ENCODE measurements at places on chromosomes 4 and X. TPM values are rescaled to one million over a fixed set of nuclear protein-coding genes. Genes with fewer than 3 reads are reported as not detected.

GRCh38 chr4:168708108-168708507, 211.3 kb downstream of the PALLD start:
- H3K4me1 ChIP-seq = peaks cover 21% of the 10 kb centered on the region
- no peaks in the 10 kb centered on the region for H3K27me3 ChIP-seq
- no peak overlapping the region for H3K27ac ChIP-seq
- no peak overlapping the region for H3K4me3 ChIP-seq

DNA sequence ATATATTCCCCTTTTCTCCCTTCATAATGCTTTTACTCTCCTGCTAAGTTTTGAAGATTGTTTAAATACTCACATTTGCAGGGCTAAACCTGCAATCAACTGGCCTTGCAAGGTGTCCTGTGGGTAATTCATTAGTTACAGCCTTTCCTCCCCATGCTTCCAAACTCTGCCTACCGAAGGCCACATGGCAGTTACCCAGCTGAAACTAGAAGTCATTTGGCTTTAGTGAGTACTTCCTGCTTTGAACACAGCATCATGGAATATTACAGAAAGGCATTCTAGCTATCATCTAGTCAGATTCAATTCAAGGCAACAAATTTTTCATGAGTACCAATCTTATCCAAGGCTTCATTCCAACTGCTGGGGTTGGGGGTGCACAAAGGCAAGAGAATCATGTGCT, 55.6 kb downstream of the SRPX start:
- no peaks in the 10 kb centered on the region for H3K4me1 ChIP-seq
- H3K36me3 ChIP-seq = peaks cover 1% of the 10 kb centered on the region
- no peak for DNase-seq
- no peak overlapping the region for H3K4me3 ChIP-seq
- H3K27ac ChIP-seq = no peak overlapping the region
- H3K27me3 ChIP-seq = no peaks in the 10 kb centered on the region

DNA sequence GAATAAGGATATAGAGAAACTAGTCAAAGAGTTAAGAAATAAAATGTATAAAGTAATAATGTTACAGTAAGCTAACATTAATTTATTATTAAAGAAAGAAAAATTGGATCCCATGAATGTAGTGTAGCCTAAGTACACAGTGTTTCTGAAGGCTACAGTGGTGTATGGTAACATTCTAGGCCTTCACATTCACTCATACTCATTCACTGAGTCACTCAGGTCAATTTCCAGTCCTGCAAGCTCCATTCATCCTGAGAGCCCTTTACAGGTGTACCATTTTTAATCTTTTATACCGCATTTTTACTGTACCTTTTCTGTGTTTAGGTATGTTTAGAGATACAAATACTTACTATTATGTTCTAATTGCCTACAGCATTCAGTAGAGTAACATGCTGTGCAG, 120.6 kb upstream of the AGA start:
- no peaks in the 10 kb centered on the region for H3K27me3 ChIP-seq
- peaks cover 2% of the 10 kb centered on the region for H3K36me3 ChIP-seq
- H3K4me1 ChIP-seq = no peaks in the 10 kb centered on the region
- DNase-seq = no peak

DNA sequence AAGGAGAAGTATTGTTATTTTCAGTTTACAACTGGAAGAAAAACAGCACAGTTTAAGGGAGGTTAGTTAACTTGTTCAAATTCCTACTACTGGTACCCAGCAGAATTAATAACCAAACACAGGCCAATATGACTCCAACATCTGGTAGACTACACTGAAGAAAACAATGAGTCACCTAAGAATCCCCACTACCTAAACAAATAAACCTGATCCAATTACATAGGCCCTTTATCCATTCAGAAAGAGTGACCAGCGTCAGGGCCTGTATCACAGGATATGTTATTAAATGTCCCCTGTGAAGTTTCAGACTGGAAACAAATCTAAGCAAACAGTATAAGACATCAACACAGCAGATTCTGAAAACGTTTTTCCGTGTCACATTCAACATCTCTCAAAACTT, 492.5 kb upstream of the INTU start:
- H3K27me3 ChIP-seq = no peaks in the 10 kb centered on the region
- H3K4me1 ChIP-seq = no peaks in the 10 kb centered on the region
- no peak overlapping the region for H3K27ac ChIP-seq
- DNase-seq = no peak
- no peak overlapping the region for H3K4me3 ChIP-seq

DNA sequence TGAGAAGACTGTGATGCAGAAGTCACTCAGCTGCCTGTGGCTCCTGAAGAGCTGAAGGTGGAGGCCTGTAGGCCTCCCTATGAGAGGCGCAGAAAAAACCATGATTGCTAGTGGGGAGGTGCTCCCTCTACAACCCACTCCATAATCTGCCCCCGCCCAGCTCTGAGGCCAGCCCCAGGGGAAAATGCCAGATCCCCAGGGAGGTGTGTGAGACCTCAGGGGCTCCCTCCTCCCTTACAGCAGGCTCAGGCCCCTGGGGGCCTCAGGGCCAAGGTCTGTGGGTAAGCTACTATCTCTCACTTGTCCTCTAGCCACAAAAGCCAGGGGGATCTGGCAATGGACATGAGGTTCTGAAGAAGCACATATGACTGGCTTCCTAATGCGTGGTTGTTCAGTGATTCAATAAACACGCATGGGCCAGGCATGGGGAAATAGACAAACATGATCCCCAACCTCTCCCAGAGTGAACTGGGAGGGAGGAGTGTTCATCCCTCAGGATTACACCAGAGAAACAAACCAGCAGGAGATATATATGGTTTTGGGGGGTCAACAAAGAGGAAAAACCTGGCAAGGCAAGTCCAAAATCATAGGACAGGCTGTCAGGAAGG, 51.0 kb upstream of the MTM1 start:
- H3K36me3 ChIP-seq = no peaks in the 10 kb centered on the region
- no peak overlapping the region for H3K4me3 ChIP-seq
- H3K27me3 ChIP-seq = peaks cover 9% of the 10 kb centered on the region
- H3K27ac ChIP-seq = no peak overlapping the region

GRCh38 chr4:13126976-13127910, 356.9 kb downstream of the RAB28 start:
- H3K4me3 ChIP-seq = no peak overlapping the region
- H3K27me3 ChIP-seq = no peaks in the 10 kb centered on the region
- DNase-seq = no peak
- no peak overlapping the region for H3K27ac ChIP-seq

GRCh38 chrX:23228454-23228853, 106.2 kb upstream of the PTCHD1 start:
- H3K27me3 ChIP-seq = no peaks in the 10 kb centered on the region
- H3K36me3 ChIP-seq = no peaks in the 10 kb centered on the region
- no peak for DNase-seq
- H3K4me1 ChIP-seq = peaks cover 12% of the 10 kb centered on the region
- peak overlapping the region; percentile 2 for H3K27ac ChIP-seq
- no peak overlapping the region for H3K4me3 ChIP-seq

GRCh38 chr4:184950117-184950830, 68.0 kb upstream of the HELT start:
- H3K36me3 ChIP-seq = no peaks in the 10 kb centered on the region
- no peak overlapping the region for H3K4me3 ChIP-seq

Gene IGFBP7
- total RNA-seq = 114 TPM

GRCh38 chr4:184889666-184890335, 64.0 kb upstream of the ACSL1 start:
- H3K27ac ChIP-seq = no peak overlapping the region
- H3K4me1 ChIP-seq = no peaks in the 10 kb centered on the region
- DNase-seq = no peak
- no peaks in the 10 kb centered on the region for H3K36me3 ChIP-seq

Gene HSFX2
- not detected for total RNA-seq

Gene IL3RA
- 0.16 TPM for total RNA-seq

GRCh38 chrX:117607561-117607960, 509.0 kb downstream of the KLHL13 start:
- H3K27me3 ChIP-seq = no peaks in the 10 kb centered on the region
- H3K4me3 ChIP-seq = no peak overlapping the region
- no peaks in the 10 kb centered on the region for H3K36me3 ChIP-seq
- no peak for DNase-seq

Gene CXorf49
- not detected for total RNA-seq

DNA sequence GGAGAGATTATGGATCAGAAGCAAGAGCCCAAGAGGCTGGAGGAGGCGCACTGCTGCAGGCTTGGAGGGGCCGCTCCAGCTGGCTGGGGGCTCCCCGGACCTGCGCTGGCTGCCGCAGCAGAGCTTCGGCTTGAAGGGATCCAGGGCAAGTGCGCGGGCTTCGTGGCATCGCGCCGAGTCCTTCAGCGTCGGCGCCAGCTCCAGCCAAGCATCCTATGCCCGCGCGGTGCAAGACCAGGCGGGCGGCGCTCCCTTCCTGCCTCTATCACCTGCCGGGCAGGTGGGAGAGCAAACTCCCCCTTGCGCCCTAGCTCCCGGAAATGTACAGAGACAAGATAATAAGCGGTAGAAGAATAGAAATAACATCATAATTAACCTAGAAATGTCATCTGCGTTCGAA, 10.5 kb upstream of the UCP1 start:
- no peak overlapping the region for H3K27ac ChIP-seq
- no peaks in the 10 kb centered on the region for H3K4me1 ChIP-seq
- peaks cover 35% of the 10 kb centered on the region for H3K27me3 ChIP-seq
- no peaks in the 10 kb centered on the region for H3K36me3 ChIP-seq

DNA sequence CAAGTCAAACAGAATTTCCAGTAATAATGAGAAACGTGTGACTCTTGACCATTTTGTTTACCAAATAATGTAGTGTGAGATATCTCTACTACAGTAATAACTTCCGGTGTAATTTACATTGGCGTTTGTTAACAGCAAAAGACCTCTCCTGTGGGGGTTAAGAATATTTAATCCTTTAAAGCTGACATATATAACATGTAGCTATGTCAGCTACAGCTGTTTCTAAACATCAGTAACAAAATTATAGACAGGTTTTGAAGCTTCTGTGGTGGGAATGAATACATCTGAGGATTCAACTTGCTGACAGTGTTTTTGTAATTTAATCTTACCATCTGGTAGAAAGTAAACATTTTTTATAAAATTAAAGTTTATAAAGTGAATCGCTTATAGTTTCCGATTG, 73.6 kb upstream of the TENM3 start:
- no peak overlapping the region for H3K4me3 ChIP-seq
- no peak for DNase-seq
- H3K4me1 ChIP-seq = peaks cover 14% of the 10 kb centered on the region
- H3K27me3 ChIP-seq = no peaks in the 10 kb centered on the region
- no peak overlapping the region for H3K27ac ChIP-seq

Gene ZMAT1
- 13.5 TPM for total RNA-seq

Gene DTHD1
- total RNA-seq = not detected

DNA sequence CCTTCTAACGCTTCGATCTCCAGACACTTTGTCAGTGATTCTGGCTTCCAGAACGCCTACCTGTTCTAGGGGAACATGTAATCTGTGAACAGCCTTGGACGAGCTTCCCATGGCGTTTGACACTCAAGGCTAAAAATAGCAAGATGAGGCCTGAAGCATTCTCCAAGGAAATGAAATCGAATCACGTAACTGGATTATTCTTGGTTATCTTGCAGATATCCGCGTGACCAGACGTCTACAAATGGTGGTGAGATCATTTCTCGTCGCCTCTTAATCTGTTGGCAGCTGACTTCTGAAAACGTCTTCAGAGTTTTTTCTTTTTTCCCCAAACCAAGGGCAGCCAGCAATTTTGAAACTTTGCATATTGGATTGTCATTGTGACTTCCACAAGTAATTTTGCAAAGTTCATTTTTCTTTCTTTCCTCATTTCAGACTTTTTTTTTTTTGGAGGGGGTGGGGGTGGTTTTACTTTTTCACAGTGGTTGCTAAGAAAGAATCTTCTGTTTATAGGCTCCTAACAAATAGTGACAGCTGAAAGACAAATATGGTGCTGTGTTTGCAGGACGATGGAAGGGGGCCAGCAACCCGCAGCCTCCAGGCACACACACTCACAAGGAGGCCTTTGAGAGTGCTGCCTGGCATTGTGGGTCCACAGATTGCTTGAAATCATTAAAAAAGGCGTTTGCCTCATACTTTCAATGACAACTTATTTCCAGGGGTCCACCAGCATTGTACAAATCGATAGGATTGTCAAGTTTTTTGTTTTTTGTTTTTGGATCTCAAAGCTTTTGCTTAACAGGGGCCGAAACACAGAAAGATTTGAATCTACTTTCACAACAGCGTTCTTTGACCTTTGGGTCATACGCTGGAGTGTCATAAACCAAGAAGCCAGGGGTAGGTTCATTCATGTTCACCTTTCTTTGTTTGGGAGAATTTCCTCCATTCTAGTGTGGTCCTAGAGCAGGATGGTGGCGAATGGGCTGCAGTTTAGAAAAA, 32.4 kb upstream of the PDLIM3 start:
- peaks cover 26% of the 10 kb centered on the region for H3K4me1 ChIP-seq
- no peaks in the 10 kb centered on the region for H3K36me3 ChIP-seq
- peak overlapping the region; percentile 12 for H3K4me3 ChIP-seq
- no peak for DNase-seq
- H3K27ac ChIP-seq = peak overlapping the region; percentile 95
- no peaks in the 10 kb centered on the region for H3K27me3 ChIP-seq

- H3K4me1 ChIP-seq = peaks cover 26% of the 10 kb centered on the region
- H3K27ac ChIP-seq = peak overlapping the region; percentile 76
- H3K27me3 ChIP-seq = no peaks in the 10 kb centered on the region
- H3K4me3 ChIP-seq = no peak overlapping the region
- DNase-seq = no peak
- H3K36me3 ChIP-seq = no peaks in the 10 kb centered on the region
Observed at GRCh38 chr4:86032476-86033022, 327.3 kb downstream of the MAPK10 start.

GRCh38 chr4:3254302-3255131, 5.6 kb downstream of the MSANTD1 start:
- peaks cover 11% of the 10 kb centered on the region for H3K4me1 ChIP-seq
- no peak overlapping the region for H3K4me3 ChIP-seq
- no peaks in the 10 kb centered on the region for H3K36me3 ChIP-seq
- no peaks in the 10 kb centered on the region for H3K27me3 ChIP-seq
- H3K27ac ChIP-seq = no peak overlapping the region
- DNase-seq = peak; percentile 16

Gene TMSB15B
- total RNA-seq = 25.7 TPM

- no peaks in the 10 kb centered on the region for H3K36me3 ChIP-seq
- H3K27me3 ChIP-seq = no peaks in the 10 kb centered on the region
- H3K27ac ChIP-seq = no peak overlapping the region
- H3K4me1 ChIP-seq = peaks cover 5% of the 10 kb centered on the region
- no peak for DNase-seq
- H3K4me3 ChIP-seq = no peak overlapping the region
Observed at GRCh38 chrX:151982222-151982621, 7.7 kb upstream of the GABRE start.

DNA sequence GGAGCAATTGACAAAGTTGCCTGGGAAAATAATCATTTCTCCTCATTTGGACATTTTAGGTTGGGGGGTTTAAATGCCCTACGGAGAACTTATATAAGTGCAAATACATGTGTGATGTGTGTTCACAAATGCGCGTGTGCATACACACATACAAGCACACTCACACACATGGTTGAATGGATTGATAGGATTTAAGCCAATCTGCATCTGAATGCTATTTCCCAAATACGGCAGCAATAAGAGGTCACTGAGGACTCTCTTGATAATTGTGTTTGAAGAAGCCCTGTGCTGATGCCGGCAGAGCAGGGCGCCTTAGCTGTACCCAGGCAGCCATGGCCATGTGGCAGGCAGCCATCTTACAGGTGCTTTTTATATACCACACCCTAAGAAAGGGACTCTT, 165.3 kb upstream of the LEF1 start:
- no peaks in the 10 kb centered on the region for H3K27me3 ChIP-seq
- no peak overlapping the region for H3K4me3 ChIP-seq
- no peak overlapping the region for H3K27ac ChIP-seq
- DNase-seq = no peak

Gene VSIG4
- total RNA-seq = not detected

Measured in mesothelial cell of epicardium (in vitro differentiated cells).